ENCODE measurements at places on chromosomes 7 and 10.

DNA sequence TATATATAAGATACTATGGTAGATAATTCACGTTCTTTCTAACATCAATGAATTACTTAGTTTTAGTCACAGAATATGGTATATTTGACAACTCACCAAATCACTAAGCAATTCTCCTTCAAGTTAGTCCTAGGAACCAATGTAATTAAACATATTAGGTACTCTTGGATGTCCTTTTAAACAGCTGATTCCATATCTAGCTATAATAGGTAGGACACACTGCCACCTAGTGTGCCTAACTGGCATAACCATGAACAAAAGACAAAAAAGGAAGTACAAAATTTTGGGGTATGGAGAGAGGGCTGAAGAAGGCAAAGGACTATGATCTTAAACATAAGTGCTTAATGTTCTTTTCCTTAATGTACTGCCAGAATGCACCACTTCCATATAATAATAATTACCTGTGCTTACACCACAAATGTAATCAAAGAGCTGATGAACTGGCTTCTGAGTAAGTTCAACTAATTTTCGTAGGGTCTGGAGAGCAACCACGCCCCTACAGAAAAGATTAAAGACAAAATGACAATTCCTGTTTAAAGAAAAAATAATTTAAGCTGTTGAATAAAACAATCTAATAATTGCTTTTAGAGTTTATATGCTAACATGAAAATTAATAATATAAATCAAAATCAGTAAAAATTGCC lies 28.7 kb downstream of the PNPLA8 start:
- peak; percentile 1 for DNase-seq

DNA sequence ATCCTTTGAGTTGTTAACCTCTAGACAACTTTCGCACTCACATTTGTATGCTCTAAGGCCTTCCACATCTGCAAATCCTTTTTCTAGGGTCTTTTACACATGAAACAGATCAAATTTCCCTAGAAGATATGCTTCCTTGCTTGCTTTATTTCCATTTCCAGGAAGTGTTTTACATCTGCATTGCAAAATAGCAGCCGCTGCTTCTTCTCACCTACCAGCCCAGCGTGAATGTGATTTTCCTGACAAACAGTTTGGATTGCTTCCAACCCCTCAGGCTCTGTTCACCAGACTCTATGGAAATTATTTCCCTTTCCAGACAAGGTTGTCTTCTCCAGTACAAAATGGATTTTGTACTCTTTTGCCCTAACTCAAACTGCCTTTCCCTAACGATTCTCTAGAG lies 50.9 kb upstream of the PAPSS2 start:
- DNase-seq: no peak

DNA sequence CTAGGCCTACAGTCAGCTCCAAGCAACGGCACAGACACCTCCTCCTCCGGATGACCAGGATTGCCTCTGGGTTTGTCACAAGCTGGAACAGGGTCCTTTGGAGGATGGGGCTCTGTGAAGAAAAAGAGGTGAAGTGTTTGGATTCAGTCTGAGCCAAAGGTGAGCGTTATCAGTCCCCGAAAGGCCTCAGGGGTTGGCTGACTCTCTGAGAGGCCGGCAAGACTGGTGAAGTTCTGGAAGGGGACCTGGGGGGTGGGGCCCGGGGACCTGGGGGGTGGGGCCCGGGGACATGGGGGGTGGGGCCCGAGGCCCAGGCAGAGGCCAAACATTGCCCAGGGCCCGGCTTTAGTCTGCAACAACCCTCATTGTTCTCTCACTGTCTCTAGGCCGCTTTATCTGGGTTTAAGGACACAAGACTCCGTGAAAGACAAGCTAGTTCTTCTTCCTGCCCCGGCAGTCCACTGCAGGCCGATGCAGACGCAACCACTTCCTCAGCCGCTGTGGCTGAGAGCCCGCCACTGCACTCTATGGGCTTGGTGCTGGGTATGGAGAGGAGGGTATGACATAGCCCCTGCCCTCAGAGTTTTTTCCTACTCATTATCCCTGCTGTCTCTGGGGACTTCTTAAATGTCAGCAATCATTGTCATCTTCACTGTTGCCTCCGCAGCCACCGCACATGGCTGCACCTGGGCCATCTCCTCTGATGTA lies 27.4 kb upstream of the PSAP start:
- no peak for DNase-seq

DNA sequence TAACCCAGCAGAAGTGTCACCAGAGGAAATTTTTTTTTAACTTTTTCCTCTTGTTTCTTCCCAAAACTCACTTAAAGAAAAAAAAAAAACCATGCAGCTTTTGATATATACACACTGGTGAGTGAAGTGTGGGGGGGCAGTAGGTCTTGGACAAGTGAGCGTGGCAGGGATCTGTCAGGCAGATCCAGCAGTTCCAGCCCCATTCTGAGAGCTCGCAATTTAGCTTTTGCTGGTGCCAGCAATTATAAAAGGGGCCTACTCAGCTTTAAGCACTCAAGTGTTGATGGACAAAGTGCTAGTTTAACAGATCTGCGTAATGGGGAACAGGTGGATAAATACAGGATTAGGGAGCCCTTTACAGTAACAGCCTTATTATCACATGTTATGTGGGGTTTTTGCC lies 619.2 kb upstream of the GALNT17 start:
- DNase-seq: no peak

- no peak for DNase-seq
Measured at GRCh38 chr10:102109166-102110116, 10.7 kb downstream of the LDB1 start.

Measured in stimulated activated CD8-positive, alpha-beta memory T cell treated with anti-CD3 and anti-CD28 coated beads, Interleukin-7, amount 100 ng/mL, for 4 hours (primary cell).